NCI-H1092 treated with DMSO at 0.1 percent for 48 hours (cell line): ENCODE measurements at places on chromosomes 1 and 21.

GRCh38 chr1:13643017-13643416 lies 57.0 kb upstream of the PRDM2 start:
- DNase-seq: no peak

DNA sequence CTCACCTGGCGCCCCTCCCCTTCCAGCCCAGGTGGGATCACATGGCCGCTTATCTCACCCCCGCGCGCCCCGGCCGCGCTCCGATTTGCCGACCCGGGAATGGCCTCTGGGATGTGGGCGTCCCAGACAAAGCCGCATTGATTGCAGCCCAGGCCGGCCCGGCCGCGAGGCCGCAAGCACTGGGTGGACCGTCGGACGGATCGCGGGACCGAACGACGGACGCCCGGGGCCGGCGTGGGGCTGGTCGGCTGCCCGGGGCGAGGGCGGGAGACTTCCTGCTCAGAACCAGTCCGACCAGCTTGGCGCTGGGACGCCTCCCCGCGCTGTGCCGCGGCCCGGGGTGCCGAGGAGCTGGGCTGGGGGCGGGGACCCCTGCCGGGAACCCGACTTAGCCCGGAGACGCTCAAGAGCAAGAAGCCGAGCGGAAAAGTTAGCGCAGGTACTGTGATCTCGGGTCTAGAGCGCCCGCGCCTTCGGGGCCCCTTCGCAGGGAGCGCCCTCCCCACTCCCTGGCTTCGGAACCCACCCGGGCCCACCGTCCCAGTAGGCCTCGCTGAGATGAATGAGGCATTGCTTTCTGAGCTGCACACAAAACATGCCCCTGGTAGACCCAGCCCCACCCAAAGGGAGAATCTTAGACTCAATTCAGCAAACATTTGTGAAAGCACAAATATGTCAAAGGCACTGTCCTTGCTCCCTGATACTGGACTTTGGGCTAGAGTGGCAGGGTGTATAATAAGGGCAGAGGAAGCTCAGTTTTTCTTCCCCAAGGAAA lies 415 bp upstream of the LAD1 start:
- DNase-seq: no peak

DNA sequence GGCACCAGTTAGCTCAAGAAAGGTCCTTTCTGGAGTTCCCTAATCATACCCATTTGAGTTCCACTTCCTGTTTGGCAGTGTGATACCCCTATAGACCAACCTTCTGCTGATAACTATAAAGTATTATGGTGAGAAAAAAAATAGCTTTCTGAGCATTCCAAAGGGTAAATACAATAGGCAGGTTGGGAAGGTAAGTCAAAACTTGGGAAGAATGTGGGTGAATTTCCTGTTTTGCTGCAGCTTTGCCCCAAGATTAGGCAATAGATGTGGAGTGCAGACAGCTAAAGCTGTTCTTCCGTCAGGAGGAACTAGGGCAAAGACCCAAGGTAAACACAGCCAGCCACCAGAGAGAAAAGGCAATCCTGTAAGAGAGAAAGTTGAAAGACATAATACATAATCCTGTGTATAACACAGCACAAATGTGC lies 49.9 kb upstream of the GUCA2A start:
- DNase-seq: peak; percentile 67

- DNase-seq: no peak
These were observed 7.9 kb upstream of the ADGRB2 start for GRCh38 chr1:31771891-31772668.

- no peak for DNase-seq
These were observed 13.5 kb downstream of the GORAB start for GRCh38 chr1:170545476-170545875.

GRCh38 chr1:9422911-9423505 lies 116.3 kb upstream of the SLC25A33 start:
- no peak for DNase-seq

- DNase-seq: no peak
These were observed 171.6 kb upstream of the C1orf174 start for GRCh38 chr1:4071653-4072052.

GRCh38 chr21:37357691-37358090 lies 8.9 kb upstream of the DYRK1A start:
- no peak for DNase-seq

DNA sequence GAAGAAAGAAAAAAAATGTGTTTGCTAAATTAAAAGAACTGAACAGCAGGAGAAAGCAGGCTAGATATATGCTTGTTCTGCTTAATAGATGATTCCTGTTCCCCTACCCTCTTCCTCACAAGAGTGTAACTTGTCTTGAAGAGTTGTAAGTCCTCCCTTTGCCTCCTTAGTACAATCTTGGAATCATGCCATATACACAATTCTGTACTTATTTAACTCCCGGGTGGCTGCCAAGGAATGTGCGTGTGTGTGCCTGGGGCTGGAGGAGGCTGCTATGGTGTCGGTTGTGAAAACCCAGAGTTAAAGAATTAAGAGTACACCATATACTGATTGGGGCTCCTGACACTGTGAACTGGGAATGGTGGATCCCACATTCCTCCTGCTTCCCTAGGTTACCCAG lies 194.2 kb downstream of the SIPA1L2 start:
- no peak for DNase-seq

- DNase-seq: no peak
These were observed 42.3 kb downstream of the MAN1C1 start for GRCh38 chr1:25658791-25659431.

DNA sequence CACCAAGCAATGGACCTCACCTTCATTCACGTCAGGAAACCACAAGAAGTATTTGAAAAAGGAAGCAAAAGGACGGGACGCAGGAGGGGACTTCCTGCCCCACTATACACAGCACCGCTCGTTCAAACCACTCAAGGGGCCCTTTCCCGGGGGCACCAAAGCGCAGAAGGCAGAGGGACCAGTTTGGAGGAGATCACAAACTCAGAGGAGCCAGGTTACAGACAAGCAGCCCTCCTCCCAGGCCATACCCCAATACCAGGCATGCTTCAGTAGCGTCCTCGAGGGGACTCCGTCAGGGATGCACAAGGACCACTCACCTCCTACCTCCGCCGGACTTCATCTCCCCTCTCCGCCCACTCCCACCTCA lies 685 bp downstream of the CRTC2 start:
- DNase-seq: no peak

GRCh38 chr1:66356605-66357004 lies 177.3 kb upstream of the SGIP1 start:
- DNase-seq: no peak

DNA sequence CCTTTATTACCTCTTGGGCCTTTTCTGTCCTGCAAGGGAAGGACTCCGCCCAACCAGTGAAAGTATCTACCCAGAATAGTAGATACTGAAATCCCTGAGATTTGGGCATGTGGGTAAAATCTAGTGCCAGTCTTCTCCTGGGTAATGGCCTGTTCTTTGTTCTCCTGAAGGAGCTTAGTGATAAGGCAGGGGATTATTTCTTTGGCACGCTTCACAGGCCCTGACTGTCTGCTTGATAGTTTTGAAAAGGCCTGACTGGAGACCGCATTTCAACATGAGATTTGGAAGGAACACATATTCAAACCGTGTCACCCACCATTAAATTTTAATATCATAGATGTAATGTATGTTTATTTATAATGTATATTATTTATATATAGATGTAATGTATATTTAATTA lies 48.9 kb downstream of the RASAL2 start:
- no peak for DNase-seq
